ENCODE measurements at places on chromosomes 3 and 15.

DNA sequence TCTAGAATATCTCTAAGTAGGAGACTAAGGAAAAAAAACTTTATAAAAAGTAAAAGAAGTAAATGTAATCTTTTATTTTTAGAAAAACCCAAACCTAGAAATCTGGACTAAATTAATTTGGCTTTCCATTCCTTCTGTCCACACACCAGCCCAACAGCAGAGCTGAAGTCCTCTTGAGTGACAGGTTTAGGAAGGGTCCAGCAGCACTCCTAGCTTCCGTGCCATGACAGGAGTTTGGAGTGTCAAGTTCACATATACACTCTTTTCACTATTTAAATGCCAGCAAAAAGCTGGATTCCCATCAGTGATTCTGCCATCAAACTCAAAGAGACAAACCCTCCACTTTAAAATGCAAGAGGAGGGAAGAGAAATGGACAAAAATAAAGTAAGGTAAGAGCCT lies 13.1 kb downstream of the PROK2 start:
- DNase-seq: no peak

GRCh38 chr3:24195504-24196230 lies 250.6 kb downstream of the NR1D2 start:
- no peak for DNase-seq

DNA sequence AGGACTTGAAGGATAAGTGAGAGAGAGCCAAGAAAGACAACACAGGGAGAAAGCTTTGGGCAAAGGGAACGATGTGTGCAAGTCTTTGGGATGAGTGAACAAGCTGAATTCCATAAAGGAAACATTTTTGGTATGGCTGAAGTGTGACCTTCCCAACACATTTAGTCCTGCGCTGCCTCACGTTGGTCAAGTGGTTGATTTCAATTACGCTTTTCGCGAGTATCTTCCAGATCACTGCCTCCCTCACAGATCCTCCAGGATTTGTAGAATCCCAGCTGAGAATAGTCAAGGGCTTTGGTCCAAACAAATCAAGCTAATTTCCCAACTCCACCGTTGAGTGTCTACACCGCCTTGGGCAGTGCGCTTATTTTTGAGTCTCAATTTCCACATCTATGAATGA lies 338.4 kb upstream of the ADAMTS9 start:
- no peak for DNase-seq

DNA sequence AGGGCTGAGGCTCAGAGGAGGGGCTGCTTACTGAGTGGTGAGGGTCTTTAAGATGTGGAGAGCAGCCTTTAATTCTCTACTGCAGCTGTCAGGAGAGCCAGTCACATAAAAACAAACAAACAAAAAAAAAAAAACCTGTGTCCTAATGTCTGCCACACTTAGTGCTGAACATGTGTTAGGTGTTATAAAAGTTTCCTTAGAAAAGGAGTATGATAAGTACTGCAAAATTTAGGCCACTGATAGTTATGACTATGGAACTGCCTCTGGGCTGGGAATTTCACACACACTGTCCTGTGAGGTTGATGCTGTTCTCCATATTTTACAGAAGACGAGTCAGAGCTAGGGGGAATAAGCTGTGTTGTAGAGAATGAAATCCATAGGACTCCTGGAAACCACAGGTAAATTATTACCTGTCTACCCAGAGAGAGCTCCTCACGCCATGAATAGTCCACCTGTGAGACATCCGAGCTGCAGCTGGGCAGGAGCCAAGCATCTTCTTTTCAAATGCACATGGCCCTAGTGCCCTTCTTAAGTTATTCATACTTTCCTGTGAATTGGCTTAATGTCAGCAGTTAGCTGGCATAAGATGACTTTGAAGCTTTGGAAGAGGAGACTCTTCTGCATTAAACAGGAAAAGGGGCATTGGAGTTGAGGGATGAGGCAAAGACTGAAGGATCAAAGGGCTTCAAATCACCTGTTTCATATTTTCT lies 34.5 kb upstream of the SKOR1 start:
- DNase-seq: no peak

DNA sequence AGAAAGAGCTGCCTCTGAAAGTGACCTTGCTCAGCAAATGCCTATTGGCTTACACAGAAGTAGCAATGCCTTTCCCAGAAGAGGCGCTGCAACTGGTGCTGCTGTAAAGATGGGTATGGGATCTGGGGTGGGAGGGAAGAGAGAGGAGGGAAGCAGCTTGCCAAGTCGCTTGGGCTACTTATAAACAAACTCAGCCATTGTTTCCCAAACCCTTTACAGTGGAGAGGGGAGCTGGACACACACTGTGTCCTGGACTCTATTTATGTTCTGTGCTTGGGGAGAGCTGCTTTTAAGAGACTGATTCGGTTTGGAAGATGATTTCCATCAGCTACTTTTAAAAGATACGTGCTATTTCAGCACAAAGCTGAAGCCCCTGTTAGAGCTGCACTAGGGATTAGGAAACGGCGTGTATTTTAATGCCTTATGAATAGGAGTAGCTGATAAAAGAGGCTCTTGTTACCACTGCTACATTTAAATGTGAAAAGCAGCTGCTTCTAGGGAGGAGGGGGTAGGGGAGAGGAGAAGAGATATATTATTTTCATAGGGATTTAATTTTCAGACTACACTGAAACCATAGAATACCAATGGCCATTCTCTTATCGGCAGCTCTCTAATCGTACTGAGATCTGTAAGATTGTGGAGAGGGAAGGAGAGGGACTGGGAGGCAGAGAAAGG lies 440.6 kb downstream of the MCTP2 start:
- no peak for DNase-seq

DNA sequence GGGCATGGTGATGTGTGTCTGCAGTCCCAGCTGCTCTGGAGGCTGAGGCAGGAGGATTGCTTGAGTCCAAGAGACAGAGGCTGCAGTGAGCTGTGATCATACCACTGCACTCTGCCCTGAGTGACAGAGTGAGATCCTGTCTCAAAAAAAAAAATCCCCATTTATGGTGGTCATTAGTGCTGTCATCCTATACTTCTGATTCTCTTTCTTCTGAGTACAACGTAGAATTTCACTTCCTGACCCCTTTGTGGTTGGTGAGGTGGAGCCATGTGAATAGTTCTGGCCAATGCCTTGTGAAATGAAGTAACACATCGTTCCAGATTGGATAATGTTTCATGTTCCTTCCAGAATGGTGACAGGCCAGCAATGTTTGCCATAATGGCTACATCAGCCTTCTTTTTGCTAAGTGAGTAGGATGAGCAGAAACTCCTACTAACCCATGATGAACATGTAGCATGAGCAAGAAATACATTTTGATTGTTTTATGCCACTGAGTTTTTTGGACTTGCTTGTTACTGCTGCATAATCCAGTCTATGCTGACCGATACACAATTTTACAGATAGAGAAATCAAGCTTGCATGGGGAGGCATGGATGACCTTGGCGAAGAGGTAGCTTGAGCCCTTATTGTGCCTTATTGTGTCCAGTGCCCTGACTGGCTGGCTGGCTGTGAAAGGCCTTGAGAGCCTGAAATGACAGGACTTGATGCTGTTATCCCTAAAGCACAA lies 30.9 kb upstream of the TLE3 start:
- DNase-seq: no peak

DNA sequence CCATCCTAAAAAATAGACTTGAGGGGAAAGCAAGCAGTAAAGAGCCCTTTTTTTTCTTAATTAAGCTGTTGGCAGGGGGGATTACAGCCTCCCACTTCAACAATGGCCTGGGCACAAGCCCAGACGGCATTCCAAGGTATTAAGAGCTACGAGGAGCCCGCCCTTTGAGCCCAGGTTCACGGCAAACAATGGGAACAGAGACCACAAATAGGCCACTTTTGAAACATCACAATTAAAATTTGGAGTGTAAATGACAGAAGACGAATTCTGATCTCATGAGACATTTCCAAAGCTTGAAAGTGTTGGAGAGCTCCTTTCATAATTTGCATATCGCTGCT lies 8.9 kb downstream of the CHSY1 start:
- DNase-seq: no peak

Measured in coronary artery (tissue), 2 donors.